Osteoblast (primary cell): ENCODE measurements at places on chromosomes 6 and 20.

- DNase-seq = peak; percentile 49
Measured at GRCh38 chr6:100796049-100796823, 84.9 kb downstream of the ASCC3 start.

DNA sequence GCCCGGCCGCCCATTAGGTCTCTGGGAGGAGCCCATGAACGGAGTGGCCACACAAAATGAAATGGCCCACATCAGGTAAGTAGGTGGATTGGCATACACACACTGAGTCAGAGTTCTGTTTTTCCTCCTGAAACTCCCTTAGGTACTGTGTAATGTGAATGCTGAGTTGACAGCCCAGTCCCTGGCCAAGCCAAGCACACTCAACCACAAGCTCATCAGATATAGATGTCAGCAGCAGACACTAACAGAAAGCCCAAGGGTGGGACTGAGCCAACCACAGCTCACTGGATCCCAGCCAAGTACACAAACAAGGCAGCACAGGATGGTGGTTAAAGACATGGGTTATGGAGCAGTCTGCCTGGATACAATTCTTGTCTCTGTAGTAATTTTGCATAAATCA, 403.4 kb downstream of the GJA1 start:
- peak; percentile 84 for DNase-seq

- peak; percentile 79 for DNase-seq
Measured at GRCh38 chr6:158625881-158626305, 18.6 kb downstream of the DYNLT1 start.

DNA sequence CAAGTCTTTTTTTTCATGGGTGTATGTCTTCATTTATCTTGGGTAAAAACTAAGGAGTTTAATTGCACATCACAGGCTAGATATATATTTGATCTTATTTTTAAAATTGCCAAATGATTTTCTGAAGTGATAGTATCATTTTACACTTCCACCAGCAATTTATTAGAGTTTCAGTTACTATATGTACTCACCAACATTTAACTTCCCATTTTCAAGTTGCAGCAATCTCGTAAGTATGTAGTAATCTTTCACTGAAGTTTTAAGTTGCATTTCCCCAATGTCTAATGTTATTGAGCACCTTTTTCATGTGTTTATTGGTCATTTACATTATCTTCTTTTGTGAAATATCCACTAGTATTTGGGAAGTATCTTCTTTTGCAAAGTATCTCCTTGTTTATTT, 277.4 kb upstream of the CNR1 start:
- DNase-seq = no peak

DNA sequence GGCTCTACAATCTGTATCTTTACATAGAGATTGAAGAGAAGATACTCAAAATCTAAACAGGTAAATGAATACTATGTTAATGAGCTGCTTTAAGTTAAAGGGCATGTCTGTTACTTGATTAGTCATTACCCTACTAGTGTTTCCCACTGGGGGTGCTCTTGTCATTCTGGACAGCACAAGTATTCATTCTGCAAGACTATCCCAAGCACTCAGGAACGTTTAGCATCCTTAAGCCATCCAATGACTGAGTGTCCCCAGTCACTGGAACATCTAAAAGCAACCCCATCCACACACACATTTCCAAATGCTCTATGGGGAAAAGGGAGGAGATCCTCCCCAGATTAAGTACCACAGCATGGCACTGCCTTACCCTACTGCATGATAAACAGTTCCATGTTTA, 25.7 kb downstream of the EZR start:
- DNase-seq = peak; percentile 88

DNA sequence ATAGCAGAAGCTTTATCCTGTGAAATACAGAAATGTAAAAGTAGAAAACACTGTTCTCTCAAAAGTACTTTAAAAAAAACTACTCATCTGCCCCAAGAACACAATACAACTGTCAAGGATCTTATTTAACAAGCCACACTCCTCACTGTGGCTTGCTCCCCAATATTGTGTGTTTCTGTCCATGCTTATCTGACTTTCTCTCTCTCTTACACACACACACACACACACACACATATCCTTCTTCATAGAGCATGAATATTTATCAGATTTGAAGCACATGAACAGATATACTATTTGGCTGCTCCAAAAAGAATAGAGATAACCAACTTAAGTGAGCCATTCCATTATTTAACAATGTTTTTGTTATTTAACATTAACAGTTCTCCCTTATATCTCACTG, 3.6 kb upstream of the PHIP start:
- no peak for DNase-seq

GRCh38 chr20:5974531-5974930, 24.1 kb downstream of the MCM8 start:
- DNase-seq = peak; percentile 22

DNA sequence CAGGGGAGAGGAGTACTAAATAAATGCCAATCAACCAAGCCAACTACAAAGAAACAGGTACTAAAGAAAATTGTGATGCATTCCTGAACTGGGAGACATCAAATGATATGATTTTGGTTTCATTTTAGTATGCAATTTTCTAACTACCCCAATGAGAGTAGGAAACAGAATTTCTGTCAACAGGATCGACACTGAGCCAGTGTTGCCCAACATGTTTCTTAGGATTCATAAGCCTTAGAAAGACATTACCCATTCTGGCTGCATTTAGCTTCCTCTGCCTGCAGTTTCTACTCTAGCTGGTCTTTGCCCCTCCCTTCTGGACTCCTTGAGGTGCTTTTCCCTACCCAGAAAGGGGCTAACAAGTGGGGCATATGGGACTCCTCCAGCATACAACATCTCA, 49.8 kb downstream of the KCTD20 start:
- peak; percentile 26 for DNase-seq

- no peak for DNase-seq
Measured at GRCh38 chr6:150269857-150270223, 99.0 kb upstream of the IYD start.
